ENCODE measurements at places on chromosomes 5 and 9.

DNA sequence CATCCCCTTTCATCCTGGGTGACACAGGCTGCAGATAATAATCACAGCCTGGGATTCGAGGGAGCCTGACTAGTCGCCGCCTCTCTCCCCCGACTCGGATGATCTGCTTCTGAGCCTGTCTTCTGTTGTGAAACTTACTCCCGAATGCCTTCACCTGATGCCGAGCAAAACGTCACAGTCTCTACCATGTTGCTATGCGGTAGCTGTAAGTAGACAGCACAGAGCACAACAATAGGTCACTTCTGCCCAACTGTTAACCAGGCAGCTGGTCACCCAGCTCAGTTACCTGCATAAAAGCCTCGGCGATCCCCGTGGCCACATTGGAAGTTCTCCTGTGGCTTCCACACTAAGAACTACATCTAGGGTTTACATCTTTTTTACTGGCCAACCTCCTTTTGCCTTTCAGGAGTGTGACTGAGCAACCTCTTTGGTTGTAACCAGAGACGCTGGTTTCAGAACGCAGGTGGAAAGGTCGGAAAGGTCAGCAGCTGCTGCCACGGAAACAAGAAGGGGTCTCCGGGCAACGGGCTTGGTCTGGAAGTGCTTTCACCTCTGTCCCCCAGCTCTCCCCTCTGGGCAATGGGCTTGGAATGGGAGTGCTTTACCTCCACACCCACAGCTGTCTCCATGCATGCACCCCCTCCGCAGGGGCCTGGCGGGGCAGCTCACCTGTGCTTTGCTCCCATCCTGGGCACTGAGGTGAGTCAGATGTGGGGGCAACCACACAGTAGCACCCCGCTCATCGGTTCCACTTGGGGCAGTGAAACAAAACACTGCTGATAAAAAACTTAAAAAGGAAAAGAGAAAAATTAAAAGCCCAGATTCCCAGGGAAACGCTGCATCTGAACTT lies 7.6 kb upstream of the PPP1R26 start:
- no peak for DNase-seq

- DNase-seq, result no peak
Observed at GRCh38 chr5:134447815-134448520, 36.3 kb upstream of the CDKN2AIPNL start.

DNA sequence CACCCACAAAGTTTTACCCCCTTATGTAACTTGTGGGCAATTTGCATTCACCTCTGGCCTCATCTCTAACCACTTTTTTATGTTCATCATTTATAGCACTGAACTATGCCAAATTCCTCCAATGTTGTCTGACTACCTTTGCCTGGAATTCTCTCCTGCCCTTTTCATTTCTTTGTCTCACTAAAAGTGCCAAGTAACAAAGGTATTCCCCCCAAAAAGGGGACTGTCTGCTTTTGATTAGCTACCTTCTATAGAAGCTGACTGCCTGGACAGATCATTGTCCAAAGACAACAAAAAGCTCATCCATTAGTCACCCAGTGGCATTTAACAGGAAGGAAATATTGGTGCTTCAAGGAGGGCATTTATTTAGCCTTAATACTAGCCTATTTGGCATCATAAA lies 189.9 kb upstream of the VCAN start:
- no peak for DNase-seq

GRCh38 chr5:100574716-100575115 lies 39.5 kb downstream of the FAM174A start:
- DNase-seq, result no peak

DNA sequence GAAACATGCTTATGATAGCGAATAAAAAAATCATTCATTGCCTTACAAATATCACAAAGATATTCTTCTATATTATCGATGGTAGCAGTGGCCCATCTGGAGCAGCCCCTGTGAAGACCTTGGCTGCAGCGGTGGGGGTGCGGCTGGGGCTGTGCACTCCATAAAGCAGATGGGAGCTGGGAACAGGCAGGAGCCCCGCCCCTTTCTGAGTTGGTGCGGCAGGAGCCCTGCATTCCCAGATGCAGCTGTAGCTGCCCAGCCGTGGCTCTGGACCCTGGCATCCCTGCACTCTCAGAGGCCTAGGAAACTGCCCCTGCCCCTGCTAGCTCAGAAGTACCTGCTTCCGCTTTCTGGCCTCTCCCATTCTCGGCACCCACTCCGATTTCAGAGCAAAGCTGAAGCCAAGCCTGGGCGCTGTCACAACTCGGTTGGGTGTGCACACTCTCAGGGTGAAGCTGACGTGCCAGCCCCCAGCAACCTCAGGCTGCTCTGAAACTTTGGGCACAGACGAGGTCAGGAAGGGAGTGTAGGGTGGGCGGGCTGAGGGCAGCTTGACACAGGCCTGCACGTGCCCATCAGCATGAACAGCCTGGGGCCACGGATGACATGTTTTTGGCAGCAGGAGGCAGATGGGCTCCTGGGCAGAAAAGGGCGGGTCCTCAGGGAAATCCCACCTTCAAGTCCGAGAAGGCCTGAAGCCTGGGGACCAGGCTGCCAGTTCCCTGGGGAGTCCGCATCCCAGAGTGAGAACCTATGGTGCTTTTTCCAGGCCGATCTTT lies 1440.8 kb upstream of the ACO1 start:
- no peak for DNase-seq

DNA sequence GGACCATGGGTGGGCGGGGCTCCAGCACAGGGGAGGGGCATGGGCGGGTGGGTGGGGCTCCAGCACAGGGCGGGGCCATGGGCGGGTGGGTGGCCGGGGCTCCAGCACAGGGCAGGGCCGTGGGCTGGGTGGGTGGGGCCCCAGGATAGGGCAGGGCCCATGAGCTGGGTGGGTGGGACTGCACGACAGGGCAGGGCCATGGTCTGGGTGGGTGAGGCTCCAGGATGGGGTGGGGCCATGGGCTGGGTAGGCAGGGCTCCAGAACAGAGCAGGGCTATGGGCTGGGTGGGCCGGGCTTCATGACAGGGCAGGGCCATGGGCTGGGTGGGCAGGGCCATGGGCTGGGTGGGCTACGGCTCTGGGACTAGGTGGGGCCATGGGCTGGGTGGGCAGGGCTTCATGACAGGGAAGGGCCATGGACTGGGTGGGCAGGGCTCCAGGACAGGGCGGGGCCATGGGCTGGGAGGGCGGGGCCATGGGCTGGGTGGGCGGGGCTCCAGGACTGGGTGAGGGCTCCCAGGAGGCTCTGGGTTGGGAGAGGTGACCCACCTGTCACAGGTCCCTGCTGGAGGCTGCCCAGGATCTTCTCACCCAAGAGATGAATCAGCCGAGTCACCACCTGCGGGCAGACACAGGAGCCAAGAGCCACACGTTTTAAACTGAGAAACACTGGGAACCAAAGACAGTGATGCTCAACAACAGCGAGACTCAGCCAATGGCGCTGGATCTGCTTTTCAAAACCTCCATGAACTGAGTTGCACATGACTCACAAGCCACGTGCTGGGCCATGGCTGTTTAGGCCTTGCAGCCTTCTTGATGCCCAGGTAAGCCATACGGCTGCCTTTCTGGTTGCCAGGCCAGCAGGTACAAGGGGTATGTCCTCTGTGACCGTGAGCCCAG lies 33.6 kb upstream of the NSMF start:
- DNase-seq, result no peak

Data from NCI-H2029 treated with DMSO at 0.1 percent for 48 hours (cell line).